Cortex of kidney (tissue), 1 donor: ENCODE measurements at places on chromosomes 2 and 18.

DNA sequence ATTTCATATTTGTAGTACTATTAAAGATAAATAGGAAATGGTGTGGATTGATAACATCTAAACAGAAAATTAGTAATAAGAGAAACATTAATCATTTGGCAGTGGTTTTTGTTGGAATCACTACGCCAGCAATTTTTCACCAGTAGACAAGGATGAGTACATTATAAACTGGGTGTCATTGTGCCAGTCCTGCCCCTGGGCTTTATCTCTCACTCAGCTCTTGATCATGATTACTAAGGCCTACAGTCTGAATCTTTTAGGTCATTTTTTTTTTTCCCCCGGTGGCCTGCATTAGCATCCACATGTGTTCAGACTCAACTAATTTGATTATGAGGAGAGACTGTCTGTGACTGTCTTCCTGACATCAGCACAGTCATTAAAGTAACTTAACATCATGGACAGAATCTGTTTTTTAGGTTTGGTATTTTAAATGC lies 16.2 kb downstream of the GULP1 start:
- DNase-seq = no peak

DNA sequence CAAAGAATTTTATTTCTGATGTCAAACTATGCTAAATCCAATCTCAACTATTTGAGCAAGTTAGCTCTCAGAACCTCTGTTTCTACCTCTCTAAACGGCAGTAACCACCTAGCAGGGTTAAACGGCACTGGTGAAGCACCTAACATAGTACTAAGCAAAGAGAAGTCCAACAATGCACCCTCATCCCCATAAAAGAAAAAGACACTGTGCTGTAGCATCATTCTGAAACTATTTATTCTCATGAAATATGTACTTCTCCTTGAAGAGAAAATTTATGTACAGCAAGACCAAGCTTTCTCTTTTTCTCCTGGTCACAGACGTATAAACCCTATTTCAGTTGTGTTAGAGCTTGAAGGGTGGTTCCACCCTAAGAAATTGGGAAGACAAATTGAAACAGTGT lies 4.8 kb downstream of the MEX3C start:
- DNase-seq = no peak

GRCh38 chr2:71716697-71717624 lies 263.6 kb downstream of the DYSF start:
- DNase-seq = no peak

DNA sequence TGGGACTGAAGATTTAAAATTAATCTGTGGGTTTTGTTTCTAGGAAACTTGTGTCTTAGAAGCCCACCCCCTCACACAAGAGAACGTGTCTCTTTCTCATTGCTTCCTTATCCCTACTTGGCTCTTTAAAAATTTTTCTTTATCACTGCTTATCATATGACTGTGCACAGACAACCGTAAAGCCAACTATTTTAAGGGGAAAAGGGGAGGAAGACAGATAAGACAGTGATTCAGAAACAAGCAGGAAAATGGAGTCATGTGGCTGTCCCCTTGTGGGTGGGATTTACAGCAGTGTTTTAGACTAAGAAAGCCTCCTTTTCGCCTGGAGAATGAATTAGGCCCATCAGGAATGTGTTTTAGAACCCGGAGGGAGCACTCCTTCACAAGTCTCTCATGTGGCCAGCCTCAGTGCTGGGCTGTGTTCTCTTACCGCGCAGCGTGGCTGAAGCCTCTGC lies 17.6 kb downstream of the PRKCE start:
- DNase-seq = no peak

- no peak for DNase-seq
These were observed 17.5 kb downstream of the NOSTRIN start for GRCh38 chr2:168819829-168820489.

- no peak for DNase-seq
These were observed 5.6 kb downstream of the TXNL4A start for GRCh38 chr18:79982736-79983135.

DNA sequence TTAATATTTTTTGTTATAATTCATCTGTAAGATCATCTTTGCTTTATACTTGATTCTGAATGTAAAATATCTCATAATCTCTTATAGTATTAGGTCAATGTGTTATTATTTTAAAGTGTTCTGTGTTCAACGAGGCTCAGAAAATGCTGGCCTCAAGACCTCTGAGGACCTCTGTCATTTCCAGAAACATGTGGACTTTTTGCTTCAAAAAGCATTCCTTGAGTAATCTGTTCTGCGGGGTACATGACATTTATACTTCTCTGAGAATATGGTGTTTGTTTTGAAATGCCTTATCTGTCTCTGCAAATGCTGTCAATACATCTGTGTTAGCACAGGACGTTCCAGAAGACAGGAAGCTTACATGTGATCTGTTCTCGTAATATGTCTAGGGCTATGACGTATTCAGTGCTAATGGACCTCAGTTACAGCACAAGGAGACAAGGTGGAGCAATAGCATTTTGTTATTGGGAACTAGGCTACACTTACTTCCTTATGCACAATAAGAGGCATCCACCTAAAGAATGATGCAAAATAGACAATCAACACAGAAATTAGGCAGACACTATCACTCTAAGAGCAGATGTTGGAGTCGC lies 37.6 kb upstream of the IL1RL1 start:
- no peak for DNase-seq

DNA sequence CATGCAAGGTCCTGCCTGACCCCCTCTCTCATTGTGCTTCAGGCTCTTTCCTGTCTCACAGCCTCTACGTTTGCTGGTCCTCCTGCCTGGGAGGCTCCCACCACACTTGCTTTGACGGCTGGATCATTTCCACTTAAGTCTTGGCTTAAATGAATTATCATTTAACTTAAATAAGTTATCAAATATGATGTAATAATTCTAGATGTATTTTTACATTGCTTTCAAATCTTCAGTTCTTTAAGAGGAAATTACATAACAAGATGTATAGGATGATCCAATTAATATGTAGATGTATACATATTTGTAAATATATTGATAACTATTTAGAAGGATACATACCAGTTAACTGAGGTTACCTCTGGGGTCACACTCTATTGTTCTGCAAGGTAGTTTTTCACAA lies 102.6 kb upstream of the SP3 start:
- no peak for DNase-seq
